ENCODE measurements at places on chromosomes 3 and 15.

DNA sequence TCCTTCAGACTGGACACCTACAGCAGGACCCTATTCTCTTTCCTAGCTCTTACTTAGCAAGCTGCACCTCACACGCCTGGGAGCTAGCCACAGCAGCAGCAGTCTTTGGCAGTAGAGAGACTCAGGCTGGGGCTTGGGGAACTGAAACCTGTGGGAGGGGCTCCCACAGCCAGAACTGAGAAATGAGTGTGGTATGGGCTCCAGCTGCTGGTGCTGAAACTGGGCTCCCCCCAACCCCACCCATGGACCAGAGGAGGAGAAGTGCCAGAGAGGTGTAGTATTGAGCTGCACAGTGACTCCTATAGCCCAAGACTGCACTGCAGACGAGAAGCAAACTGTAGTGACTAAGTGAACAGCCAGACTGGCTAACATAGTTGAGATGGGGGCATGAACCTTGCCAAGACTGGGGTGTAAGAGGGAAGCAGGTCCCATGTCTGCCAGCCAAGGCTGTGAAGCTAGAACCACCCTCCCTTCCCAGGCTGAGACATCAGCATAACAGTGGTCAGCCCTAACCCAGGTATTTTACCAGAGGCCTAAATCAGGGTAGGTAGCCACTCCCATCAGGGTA, 62.5 kb downstream of the MYO5A start:
- DNase-seq = no peak

DNA sequence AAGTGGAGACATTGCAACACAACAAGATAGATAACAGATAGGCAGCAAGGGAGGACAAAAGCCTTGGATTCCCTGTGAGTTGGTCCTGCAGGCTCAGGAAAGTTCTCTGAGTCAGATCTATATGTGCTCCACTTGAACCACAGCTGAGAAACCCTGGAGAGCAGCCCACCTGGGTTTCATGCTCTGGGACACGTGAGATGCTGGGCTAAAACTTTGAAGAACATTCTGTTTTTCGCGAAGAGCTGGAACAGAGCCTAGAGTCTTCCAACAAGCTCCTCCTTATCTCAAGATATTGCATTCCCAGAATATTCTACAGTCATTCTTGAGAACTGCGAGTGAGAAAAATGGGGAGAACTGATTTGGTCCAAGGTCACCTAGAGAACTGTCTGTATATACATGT, 583.0 kb upstream of the ROBO1 start:
- no peak for DNase-seq

DNA sequence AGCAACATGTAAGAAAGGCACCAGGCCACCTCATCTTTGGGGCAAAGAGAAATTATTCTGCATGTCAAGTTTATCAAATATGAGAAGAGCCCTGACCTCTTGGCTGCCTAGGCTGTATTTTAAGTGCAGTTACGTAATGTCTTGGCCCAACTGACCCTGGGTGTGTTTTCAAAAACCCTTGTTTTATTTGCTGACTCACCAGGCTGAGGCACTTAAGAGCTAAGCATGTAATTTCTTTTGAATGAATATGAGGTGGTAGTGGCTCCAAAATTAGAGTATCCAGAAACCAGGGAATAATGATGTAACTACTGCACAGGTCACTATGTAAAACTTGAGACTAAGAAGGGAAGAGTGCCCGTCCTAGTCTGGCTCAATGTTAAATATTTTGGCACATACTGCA, 24.3 kb downstream of the PGPEP1L start:
- DNase-seq = no peak

DNA sequence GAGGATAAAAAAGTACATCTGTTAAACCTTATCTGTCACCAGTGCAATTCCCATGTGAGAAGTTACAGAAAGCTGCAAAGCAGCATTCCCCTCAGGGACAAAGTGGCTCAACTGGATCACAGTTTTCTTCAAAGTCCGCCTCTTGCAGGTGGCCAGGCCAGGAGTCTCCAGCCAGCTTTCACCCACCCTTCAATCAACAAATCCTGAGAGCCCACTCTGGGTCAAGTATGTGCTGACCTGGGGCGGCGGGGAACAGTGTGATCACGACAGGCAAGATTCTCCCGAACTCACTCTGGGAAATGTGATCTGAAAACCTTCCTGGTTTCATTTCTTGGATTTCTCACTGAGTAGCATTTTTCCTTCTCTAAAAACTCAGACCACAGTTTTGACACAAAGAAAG, 39.2 kb downstream of the RFT1 start:
- no peak for DNase-seq

- no peak for DNase-seq
Measured at GRCh38 chr3:51997935-51998596, 2.4 kb upstream of the RPL29 start.

- no peak for DNase-seq
Measured at GRCh38 chr3:12545473-12545791, at the start of gene MKRN2OS. TSS of gene MKRN2OS (minus strand) at chr3:12545499. CDS start at chr3:12545464, 35 bp downstream.

All from anterior cingulate cortex (tissue), 58 donors.